Right renal pelvis (tissue), 4 donors: ENCODE measurements at places on chromosomes 5 and 9.

DNA sequence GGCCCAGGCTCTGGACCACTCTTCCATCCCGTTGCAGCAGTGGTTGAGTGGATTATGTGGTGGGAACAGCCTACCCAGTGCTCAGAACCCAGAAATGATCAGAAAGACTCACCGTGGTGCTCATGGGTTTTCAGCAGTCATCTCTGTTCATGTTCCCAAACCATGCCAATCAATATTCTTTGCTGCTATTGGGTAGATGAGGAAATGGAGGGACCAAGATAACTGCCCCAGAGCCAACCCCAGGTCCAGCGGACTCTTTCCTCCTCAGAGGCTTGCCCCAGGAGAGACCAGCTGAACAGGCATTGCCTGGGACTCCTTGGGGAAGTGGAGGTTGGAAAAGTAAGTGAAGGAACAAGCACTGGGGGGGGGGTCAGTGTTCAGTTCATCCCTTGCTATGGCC is 38.1 kb downstream of the ALG2 start:
- no peak for DNase-seq

GRCh38 chr5:57199866-57200265 is 26.0 kb downstream of the GPBP1 start:
- DNase-seq = no peak

GRCh38 chr5:108003178-108003577 is 332.4 kb upstream of the EFNA5 start:
- DNase-seq = no peak

DNA sequence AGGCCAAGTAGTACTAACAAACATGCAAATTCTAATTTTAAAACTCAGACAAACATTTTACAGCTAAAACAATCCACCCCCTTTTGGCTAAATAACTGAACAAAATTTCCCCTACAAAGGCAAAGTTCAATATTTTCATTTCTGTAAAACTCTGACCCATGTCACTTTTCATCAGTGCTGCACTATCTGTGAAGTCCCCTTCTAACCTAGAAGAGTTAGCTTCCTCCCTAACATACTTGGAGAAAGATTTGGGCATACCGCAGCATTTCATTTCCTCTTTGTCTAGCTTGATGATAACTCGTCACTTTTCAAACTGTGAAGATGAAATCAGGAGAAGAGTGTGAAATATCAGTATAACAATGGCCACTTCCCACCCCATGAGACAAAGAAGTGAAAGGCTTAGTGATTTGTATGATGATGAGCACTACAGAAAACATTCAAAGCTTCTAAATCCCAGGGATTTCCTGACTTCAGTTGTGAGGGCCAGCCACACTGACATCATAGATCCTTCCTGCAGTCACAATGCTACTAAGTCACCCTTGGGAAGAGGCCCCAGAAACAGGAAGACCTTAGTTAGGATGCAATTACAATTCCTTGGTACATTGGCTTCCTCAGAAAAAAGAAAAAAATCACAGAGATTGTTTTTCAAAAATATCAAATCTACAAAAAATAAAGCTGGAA is at the start of gene FAM81B:
TSS of gene FAM81B (plus strand) at position 555 of the 681 bp plus-strand sequence. CDS start at position 579, 24 bp downstream.
- no peak for DNase-seq

DNA sequence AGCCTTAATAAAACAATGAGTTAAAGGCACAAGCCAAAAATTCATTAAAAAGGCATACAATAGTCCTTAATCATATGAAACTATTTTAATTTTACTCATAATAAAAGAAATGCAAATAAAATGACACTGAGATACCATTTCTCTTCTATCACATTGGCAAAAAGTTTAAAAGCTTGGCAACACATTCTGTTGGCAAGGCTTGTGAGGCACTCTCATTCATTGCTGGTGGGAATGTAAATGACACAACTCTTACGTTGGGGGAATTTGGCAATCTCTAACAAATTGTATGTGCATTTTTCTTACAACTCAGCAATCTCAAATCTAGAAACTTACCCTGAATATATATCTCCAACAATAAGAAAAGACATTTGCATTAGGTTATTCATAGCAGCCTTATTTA is 111.6 kb downstream of the PRELID2 start:
- DNase-seq = no peak

DNA sequence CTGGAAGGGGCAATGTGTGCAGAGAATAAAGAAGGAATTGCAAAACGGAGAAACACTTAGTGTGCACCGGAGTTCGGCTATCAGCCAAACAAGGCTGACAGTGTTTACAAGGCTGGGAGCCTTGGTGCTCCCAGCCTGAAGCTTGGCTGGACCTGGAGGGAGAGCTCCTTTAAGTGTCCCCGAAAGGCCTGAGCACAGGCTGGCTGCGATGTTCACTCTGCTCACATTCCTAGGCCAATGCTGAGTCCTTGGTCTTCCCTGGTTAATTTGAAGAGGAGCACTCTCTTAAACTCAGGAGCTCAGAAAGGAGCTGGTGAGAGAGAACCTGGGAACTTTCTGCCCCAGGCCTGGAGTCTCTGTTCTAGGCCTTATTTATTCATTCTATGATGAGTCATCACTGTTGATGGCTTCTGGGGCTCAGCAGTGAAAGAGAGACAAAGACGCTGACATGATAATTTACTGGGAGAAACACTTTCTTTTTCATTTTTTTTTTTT is 88.6 kb upstream of the MYO10 start:
- no peak for DNase-seq

DNA sequence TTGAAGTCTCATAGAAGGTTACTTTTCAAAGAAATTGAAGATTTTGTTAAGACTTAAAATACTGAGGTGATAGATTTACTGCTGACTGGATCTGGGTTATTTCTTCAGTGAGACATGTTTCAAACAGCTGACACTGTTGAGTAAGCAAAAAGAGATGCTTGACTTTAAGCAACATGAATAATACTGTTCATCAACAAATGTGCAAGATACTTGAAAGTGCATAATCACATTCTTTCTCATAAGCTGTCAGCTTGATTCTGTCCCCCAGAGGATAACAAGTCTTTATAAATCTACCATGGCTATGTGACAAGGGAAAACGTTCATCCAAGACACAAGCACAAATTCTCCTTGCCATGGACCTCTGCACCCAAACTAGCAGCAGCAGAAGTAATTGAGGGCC is 260.1 kb upstream of the CDH18 start:
- DNase-seq = no peak

- no peak for DNase-seq
Observed at GRCh38 chr9:122248448-122248865, 16.2 kb downstream of the RBM18 start.

- no peak for DNase-seq
Observed at GRCh38 chr9:99850736-99851499, 29.2 kb downstream of the NR4A3 start.

DNA sequence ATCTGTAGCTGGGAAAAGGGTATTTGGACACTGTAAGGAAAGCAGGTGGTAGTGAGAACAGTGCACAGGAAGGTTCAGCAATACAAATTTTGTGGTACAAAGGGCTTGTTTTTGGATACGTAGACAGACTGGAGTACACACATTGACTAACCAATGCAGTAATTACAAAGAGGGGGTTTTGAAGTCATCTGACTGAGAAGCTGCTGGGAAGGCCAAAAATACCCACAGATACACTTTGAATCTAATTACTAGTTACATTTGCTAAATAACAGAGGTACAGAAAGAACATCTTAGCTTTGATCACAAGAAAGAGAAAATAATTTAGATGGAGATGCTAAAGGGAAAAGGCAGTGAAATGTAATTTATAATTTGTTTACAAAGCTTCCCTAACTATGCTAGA is 45.9 kb downstream of the PKD2L2 start:
- no peak for DNase-seq

- DNase-seq = no peak
Observed at GRCh38 chr9:88661759-88662158, 126.8 kb downstream of the NXNL2 start.

DNA sequence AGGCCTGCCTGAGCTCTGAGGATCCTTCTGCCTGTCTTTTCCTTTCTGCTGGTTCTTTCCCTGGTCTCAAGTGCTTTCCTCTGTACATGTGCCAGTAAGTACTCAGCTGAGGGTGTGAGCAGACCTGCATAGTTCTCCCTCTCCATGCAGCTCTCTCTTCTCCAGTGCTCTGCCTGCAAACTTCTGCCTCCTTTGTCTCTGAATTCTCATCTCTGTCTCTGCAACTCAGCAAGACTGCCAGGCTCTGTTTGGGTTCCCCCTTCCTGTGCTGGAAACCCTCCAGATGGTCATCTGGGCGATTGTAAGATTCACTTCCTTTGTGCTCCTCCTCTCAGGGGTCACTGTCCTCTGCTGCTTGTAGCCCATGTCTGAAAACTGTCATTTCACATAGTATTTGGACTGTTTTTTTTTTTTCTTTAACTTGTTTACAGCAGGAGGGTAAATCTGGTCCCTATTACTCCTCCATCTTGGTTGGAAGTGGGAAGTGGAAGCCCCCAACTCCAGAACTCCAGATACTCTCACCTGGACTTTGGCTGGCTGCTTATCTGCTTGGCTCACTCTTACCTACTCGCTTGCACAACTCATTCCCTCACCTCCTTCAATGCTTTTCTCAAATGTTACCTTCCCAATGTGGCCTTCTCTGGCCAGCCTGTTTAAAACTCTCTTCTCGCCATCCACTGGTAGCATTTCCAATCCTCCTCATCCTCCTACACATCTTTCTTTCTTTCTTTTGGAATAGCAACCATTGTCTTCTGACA is 175.3 kb upstream of the TBC1D2 start:
- DNase-seq = no peak

GRCh38 chr5:24365406-24365805 is 279.4 kb downstream of the CDH10 start:
- DNase-seq = no peak

DNA sequence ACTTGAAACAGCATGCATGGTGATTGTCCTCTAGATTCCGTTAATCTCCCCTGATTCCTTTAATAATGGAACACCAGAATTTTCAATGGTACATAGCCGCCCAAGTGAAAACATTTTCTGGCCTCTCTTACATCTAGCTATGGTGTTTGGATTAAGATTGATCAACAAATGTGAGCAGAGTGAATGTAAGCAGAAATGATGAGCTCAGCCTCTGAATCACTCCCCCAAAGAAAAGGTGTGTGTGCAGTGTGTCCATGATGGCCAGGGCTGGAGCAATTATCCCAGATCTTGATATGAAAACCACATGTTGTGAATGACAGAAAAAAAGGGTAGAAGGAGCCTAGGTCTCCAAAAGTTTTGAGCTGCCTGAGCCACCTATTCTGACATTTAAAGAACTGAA is 55.3 kb downstream of the OR2K2 start:
- DNase-seq = no peak

DNA sequence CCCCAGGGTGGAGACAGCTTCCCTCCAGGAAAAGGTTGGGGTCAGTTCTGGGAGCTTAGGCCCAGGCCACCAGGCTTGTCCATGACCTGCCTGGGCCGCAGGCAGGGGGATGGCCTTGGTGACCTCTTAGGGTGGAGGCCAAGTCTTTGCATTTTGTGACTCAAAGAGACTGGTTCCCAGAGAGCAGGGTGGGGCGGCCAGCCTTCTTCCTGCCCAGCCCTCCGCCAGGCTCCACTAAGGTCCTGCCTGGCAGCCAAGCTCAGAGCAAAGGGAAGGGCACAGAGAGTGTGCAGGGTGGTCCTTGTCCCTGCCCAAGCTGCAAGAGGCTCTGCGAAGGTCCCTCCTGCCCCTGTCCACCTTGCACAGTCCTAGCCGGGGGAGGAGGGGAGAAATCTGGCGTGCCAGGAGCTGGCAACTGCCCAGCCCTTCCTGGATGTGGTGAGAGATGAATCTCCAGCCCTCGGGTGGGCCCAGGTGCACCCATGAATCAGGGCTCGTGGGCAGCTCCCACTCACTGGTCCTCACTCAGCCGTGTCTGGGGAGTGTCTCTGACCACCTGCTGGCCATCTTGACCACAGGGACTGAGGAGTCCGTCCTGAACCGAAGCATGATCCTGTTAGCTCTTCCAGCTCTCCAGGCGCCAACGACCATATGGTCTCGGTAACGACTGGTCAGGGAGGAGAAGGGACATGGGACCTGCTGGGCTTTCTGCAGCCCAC is 2.3 kb upstream of the PTGDS start:
- no peak for DNase-seq

DNA sequence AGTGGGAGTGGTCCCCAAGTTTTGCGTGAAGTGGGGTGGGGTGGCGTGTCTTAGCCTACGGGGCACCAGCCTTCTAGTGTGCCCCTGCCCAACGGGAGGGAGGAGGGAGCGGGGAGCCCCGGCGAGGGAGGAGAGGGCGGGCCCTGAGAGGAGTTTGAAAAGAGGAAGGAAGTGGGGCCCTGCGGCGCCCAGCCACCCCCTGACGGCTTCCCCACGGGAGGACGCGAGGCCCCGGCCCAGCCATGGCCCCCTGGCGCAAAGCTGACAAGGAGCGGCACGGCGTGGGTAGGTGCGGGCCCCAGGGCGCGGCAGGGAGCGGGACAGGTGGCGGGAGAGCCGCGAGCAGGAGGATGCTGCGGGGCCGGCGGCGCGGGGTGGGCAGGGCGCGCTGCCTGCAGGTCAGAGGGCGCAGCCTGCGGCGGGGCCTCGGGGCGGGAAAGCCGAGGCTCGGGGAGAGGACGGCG is at the start of gene DOCK2:
TSS of gene DOCK2 (plus strand) at position 191 of the 464 bp plus-strand sequence. CDS start at position 243, 52 bp downstream.
- no peak for DNase-seq
